CD14-positive monocyte (primary cell): ENCODE measurements at places on chromosomes 6 and 20.

- DNase-seq: no peak
Observed at GRCh38 chr20:62754991-62755356, 41.3 kb upstream of the MRGBP start.

- DNase-seq: no peak
Observed at GRCh38 chr6:170463101-170463721, 89.9 kb downstream of the PSMB1 start.

GRCh38 chr20:4961746-4962145 is 39.6 kb downstream of the SLC23A2 start:
- peak; percentile 33 for DNase-seq

GRCh38 chr6:107064579-107065065 is 36.6 kb downstream of the MTRES1 start:
- DNase-seq: no peak

GRCh38 chr20:64056889-64057627 is 5.9 kb upstream of the TCEA2 start:
- DNase-seq: no peak

DNA sequence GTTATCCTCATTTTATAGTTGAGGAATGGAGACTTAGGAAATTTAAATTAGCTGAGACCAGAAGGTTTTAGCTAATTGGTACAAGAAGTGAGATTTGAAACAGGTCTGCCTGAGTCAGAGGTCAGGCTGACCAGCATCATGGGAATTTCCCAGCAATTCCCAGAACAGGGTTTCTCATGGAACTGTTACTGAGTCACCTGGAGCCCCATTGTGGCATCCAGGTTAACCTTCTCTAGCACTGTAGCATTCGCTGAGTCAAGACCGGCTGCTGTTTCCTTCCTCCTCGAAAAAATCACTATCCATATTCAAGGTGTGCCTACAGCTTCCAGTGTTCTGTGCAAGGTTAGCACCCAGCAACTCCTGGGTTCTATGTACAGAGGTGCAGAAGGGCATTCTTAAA is 238.0 kb upstream of the MAN1A1 start:
- peak; percentile 17 for DNase-seq

- no peak for DNase-seq
Observed at GRCh38 chr6:109174916-109175315, 79.6 kb downstream of the CEP57L1 start.

- no peak for DNase-seq
Observed at GRCh38 chr20:35342154-35342769, 50.0 kb upstream of the FAM83C start.

DNA sequence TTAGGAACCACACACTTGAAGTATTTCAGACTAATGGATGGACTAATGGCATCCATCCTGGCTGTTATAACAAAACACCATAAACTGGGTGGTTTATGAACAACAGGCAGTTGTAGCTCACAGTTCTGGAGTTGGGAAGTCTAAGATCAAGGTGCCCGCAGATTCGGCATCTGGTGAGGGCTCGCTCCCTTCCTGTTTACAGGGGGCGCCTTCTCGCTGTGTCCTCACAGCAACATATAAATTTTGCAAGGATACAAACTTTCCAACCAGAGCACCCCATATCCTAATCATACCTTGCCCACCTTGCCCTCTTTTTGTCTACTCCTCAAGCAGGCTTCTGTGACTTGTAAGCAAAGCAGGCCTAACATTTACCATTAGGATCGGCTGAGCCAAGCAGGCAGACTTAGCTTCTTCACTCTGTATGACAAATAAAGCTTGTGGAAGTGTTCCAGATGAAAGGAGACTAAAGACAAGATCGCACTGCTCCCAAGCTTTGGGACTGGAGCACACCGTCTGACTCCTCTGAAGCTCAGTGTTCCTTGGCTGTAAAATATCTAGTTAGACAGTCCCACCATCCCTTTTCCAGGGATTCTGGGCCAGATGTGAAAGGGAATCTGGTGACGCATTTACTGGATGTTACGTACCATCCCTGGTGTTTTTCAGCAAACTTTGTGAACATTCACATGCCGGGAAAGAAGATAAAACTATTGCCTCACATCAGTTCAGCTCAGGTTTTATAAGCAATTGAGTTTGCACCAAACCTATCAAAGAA is 34.9 kb downstream of the GFOD1 start:
- DNase-seq: no peak

- no peak for DNase-seq
Observed at GRCh38 chr6:70151616-70152015, 151.3 kb downstream of the COL9A1 start.

- DNase-seq: no peak
Observed at GRCh38 chr20:17542993-17543412, 11.8 kb upstream of the BFSP1 start.

DNA sequence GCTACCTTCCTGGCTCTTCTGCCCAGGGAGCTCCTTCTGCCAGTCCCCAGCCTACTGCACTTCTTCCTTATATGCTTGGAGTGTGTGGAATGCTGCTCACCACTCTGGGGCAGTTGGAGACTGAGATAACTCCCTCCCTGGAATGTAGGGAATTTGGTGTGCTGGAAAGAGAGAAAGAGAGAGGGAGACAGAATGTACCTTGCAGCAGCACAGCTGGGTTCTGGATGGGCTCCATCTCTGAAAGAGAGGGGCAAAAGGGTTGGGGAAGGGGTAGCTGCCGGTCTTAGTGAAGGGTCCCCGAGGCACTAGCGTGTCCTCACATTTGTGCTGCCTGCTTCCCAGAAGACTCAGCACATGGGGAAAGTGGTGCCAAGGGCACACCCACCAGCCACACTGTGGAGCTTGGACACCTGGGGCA is 40.2 kb upstream of the DDR1 start:
- DNase-seq: no peak

DNA sequence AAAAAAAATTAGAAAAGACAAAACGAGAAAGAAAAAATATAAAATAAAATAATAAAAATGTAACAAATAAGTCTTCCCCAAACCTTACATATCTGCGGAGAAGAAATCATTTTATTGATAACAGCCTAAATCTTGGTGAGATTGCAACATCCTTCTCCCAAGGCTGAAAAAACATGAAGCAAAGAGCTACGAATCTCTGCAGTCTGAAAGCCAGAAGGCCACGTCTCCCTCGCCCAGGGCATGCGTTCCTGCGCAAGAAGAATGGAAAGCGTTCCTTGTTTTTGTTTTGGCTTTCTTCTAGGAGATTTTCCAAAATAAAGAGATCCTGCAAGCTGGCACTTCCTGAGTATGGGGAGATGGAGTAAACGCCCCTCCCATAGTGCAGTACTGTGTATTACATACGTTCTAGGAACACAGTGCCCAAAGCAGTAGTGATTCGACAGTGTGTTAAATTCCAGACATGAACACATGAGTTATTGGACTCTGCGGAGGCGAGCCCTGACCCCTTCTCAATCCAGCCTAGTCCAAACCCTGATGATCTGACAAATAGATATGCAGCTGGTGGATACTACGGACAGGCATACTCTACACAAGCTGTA is 126.7 kb upstream of the RREB1 start:
- DNase-seq: no peak

GRCh38 chr6:127457456-127458064 is 1.6 kb downstream of the KIAA0408 start:
- DNase-seq: peak; percentile 90

- DNase-seq: no peak
Observed at GRCh38 chr6:137776786-137777686, 90.0 kb upstream of the TNFAIP3 start.

GRCh38 chr6:53917464-53917842 is 122.6 kb downstream of the LRRC1 start:
- DNase-seq: no peak

DNA sequence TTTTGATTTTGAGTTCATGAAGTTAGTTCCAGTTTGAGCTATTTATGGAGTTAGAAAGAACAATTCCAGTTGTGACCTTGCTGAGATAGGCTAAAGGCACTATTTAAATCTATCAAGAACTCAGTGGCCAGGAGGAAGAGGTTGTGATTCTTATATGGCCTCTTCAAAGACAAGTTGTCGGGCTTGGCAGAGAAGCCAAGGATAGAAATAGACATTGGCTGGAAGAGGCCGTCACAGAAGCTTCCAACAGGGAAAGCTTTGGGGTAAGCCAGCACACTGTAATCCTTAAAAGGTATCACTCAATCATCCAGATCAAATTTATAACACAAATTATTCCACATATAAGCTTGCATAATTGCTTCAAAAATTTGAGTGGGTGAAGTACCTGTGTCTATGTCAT is 286.1 kb downstream of the SYNE1 start:
- no peak for DNase-seq

DNA sequence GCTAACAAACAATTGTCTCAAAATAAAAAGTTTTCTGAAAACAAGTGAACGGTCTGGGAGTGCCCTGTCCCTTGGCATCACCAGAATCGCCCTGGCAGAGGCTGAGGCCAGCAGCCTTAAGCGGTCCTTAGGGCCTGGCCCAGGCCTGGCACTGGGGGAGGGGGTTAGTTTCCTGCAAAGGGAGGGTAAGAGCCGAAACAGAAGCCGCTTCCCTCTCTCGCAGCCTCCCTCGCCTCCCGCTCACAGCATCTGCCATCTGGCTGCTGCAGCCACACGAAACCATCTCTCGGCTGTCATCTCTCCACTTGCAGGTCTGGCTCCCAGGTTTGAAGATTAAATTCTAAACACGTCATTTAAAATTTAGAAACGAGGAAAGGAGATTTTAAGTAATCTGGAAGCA is 31.5 kb downstream of the PMEPA1 start:
- no peak for DNase-seq

DNA sequence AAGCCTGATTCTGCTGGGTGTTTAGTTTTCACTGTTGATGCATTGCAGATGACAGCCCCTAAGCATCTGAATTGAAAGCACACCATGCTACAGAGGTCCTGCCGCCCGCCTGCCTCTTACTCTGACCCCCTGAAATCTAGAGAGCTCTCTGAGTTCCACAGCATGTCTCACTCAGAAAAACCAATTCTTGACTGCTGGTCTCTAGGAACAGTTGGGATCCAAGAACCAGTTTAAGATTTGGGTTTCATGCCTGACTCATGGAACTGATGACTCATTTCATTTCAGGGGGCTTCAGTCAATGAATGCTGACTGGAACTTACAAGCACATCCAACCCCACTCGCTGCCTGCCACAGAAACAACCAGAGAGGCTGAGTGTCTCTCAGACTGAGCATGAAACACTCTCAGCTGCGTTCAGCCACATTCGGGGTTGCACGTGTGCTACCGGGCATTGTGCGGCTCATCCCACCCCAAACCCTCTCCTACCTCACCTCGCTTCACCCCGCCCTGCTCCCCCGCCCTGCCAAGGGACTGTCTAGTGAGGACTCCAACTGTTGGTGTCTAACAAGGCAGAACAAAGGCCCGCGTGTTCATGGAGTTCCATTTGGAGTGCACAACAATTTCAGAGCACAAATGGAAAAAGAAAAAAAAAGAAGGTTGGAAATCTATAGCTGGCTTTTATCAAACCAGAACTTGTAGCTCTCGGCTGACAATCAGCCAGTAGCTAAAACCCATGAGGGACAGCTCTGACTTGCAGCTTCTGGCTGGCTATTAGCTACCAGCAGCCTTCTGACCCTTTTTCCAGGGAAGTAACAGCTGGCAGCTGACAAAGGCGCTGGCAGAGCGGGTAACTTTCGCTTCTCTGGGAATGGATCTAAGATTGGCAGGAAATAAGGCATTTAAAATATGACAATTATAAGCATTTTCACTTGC is 20.0 kb upstream of the TRAF3IP2 start:
- DNase-seq: no peak

DNA sequence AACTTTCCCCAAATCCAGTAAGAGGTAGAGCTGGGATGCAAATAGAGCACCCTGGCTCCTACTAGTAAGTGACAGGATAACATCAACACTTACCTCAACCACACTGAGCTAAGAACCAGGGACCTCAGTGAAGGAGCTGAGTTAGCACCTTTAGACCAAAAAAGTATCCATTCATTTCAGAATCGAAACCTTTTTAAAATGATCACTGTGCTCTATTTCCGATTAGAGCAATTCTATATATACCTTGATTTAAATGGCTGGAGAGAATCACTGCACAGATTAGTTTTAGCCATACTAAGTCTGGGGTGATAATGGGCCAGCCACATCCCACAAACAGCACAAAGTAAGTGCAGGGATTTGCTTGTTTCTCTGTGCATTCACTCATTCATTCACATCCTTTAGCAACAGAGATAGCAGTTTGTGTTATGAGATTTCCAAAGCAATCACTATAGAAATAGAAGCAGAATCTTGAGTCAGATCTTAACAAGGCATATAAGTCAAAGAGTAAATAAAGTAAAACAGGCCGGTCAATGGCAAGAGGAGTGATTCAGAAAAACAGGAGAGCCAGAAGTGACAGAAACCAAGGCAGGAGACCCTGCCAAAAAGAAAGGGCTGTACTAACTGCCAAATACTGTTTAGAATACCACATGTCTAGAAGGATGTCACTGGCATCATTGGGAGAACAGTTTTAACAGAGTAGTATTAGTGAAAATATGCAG is 136.3 kb downstream of the KIF13A start:
- DNase-seq: no peak

DNA sequence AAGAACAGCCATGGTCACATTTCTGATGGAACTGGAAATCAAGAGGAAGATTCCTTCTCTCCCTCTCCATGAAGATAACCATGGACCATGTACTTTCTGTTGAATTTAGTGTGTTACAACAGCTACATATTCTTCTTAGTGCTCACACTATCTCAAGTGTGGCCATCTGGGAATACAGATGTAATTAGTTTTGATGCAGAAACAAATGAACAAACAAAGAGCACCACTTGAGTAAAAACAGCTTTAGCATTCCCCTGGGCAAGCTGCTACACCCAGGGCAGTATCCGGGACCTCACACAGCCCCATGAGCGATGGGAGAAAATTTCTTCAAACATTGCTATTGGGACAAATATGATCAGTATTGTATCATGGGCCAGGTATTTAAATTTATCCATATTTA is 75.2 kb downstream of the RAMACL start:
- DNase-seq: no peak

GRCh38 chr6:108353853-108354252 is 59.0 kb downstream of the AFG1L start:
- no peak for DNase-seq

DNA sequence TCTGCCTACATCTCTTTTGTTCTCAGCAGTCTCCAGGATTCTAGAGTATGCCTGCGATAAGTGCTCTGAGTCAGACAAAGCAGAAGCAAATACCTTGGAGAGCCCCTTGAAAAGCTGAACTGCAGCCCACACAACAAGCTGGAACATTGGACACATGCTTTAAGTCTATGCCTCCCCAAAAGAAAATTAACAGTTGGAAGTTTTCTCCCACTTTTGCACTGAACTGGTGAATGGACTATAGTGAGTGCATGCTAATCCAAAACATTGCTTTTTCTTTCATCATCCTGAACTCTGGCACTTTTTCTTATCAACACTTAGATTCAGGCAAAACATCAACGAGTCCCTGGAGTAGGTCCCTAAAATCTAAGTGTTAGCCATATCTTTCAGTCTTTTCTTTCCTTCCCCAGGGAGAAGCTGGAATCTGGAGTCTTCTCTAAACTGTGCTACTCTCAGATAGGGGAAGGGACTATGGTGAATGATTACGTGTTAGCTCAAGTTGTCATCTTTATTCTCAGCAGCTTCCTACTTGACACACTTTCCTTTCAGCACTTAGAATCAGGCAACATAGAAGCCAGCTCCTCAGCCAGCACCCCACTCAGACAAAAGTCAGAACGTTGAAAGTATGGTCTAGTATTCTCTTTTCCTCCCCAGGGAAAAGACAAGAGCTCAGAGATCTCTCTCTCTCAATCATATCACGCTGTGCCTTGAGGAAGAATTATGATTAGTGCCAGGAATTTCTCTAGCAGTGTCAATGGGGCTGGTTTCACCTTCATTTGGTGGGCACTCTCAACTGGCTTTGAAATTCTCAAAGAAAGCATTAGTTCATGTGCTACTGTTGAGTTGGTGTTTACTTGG is 811.0 kb upstream of the GJE1 start:
- no peak for DNase-seq
